ENCODE measurements at places on chromosomes 1 and 21. TPM values are rescaled to one million over a fixed set of nuclear protein-coding genes. Genes with fewer than 3 reads are reported as not detected.
A peak's percentile ranks its signal among the peaks of the same experiment; 100 is the strongest.

- no peak for DNase-seq
Measured at GRCh38 chr1:67736750-67737149, 51.7 kb downstream of the GADD45A start.

- no peak for DNase-seq
Measured at GRCh38 chr1:95021805-95022643, 50.7 kb downstream of the ALG14 start.

GRCh38 chr1:31029026-31029425 lies 36.5 kb downstream of the PUM1 start:
- no peak for DNase-seq

DNA sequence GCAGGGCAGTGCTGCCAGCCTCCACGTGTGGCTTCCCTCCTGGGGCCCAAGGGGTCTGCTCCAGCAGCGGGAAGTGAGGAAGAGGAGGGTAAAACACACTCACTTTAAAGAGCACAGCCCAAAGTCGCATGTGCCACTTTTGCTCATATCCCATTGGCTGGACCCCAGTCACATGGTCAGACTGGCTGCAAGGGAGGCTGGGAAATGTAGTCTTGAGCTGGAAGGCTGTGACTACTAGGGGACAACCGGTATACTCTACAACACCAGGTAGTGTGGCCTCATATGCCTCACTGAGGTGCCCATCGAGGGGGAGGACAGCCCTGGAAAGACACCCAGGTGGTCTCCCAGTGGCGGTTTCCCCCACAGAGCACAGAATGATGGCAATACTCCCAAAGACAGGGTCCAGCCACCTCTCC lies 45.2 kb downstream of the CAMK2N1 start:
- DNase-seq: peak; percentile 69

The CFAP45 gene
- 4.2 TPM for total RNA-seq

GRCh38 chr1:229164836-229165735 lies 105.8 kb upstream of the RAB4A start:
- peak; percentile 32 for DNase-seq

The NT5C1A gene
- total RNA-seq: not detected

The CLCA1 gene
- not detected for total RNA-seq

DNA sequence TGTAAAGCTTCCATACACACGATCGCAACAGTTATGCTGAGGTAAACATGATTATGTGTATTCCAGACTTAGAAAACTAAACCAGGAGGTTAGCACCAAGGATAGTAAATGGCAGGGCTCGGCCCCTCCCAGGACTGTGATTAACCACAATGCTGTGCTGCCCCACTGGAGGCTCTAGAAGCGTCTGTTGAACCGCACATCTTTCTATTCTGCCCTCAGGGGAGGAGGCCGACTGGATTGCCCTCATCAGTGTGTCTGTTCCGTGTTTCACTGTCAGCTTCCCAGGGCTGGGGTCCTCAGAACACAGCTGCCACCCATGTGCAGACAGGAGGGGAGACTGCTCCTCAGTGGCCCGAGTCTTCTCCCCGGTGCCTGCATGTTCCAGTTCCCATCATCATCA lies 12.8 kb upstream of the ASCL5 start:
- no peak for DNase-seq

GRCh38 chr1:92306020-92306419 lies 7.2 kb downstream of the RPAP2 start:
- no peak for DNase-seq

DNA sequence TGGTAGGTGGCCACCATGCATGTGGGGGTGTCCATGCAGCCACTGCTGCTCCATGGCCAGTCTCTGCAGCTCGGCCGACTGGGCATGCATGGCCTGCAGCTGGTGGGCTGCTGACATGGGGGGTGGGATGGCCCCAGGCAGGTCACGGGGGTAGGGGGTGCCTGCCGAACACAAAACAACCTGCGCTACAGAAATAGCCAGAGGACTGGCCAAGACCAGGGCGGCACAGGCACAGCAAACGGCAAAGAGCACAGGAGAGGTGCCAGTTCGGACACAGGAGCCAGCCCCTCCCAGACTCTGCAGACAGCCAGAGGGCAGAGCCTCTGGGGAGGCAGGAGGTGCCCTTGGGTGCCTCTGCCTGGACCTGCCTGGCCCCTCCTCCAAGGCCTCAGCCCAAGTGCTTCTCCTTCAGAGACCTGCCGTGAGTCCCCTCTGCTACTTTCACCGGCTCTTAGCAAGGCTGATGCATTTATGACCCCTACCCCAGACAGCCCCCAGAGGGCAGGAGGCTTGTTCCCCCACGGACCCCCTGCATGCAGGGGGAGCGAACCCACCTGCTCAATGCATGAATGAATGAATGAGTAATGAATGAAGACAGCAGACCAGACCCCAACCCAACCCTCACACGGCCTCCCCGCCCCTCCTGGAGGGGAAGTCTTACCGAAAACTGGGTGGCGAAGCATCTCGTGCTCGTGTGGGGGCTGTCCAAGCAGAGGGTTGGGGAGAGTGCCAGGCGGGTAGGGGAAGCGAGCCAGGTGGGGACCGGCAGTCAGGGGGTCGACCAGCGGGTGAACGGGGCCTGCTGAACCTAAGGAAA lies 37.7 kb downstream of the SLC45A1 start:
- no peak for DNase-seq

GRCh38 chr21:40840401-40841125 lies 6.4 kb downstream of the DSCAM start:
- no peak for DNase-seq

The ARID4B gene
- total RNA-seq: 11.6 TPM

DNA sequence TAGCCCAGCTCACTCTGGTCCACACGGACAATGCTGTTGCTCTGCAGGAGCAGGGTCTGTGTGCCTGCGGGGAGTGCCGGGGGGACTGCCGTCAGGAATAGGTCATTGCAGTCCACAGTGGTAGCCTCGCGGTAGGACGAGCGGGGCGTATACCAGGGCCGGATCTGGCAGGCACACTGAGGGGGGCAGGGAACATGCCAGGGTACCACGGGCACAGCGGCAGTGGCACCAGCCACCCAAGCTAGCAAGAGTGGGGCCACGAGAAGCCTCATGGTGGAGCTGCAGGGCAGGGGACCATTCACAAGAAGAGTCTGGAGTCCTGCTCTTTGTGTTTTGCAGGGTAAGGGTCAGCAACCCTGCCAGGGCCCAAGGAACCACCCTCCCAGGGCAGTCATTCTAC lies 65.8 kb downstream of the LRRN2 start:
- no peak for DNase-seq

The FAAP20 gene
- 38.4 TPM for total RNA-seq

- DNase-seq: no peak
Measured at GRCh38 chr1:22846458-22846857, 126.2 kb downstream of the LACTBL1 start.

The PLA2G2C gene
- not detected for total RNA-seq

The ATP6V1G3 gene
- total RNA-seq: not detected

GRCh38 chr1:36306210-36306901 lies at the start of gene SH3D21:
SH3D21 (plus strand) TSS chr1:36306368; CDS start chr1:36306421, 53 bp downstream.
- no peak for DNase-seq

The ABCB10 gene
- total RNA-seq: 27.6 TPM

The HLX gene
- 2.9 TPM for total RNA-seq

DNA sequence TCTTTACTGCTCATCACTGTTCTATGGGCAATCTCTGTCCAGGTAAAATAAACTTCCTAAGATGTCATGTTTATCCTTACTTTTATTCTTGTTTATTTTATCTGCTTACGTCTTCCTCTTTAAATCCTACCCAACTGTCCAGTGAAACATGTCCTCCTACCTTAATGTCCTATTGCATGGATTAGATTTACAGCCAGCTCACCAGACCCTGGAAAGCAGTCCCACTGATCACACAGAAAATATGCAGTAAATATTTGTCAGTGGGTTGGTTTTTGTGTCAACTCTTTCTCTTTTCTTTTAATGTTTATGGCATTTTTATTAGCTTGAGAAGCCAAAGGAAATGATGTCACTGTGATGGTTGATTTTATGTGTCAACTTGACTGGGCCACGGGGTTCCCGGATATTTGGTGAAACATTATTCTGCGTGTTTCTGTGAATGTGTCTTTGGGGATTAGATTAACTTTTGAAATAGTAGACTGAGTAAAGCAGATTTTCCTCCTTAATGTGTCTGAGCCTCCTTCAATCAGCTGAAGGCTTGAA lies 258.3 kb downstream of the SRGAP2C start:
- peak; percentile 31 for DNase-seq

GRCh38 chr1:232134365-232134764 lies 495.6 kb downstream of the SIPA1L2 start:
- DNase-seq: no peak

DNA sequence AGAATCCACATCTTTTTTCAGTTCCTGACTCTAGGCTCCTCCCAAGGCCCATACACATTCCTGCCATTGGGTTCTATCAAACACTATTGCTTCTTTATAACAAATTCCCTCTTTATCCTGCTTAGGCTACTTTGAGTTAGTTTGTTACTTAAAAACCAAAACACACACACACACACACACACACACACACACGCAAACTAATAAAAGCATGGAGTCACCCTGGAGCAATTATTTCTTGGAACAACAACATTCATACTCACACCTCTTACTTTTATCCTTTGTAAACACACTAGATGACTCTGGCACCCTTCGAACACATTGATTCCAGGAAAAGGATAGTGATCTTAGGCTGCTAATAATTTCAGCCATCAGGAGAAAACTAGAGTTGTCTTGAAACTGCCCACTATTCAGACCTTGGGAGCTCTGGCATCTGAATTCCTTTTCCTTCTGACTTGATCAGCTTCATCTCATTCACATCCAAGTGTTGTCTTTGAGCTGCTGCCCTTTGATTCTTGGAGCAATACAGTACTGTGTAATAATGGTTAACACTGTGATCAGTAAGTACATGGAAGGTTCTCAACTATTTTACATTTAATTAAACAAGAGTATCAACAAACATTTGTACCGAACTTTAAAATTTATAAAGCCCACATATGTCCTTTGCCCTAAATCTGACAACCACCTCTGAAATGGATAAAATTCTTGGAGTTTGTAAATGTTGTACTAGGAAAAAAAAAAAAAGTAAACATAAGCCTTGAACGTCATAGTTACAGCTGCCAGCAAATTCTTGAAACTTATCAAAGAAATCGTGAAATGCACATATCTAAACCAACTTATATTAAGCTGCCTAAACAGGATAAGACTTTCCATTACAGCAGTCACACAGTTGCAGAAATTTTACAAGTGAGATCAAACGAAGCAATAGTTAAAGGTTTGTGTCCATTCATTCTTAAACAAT lies 2.8 kb upstream of the SEC22B start:
- no peak for DNase-seq

DNA sequence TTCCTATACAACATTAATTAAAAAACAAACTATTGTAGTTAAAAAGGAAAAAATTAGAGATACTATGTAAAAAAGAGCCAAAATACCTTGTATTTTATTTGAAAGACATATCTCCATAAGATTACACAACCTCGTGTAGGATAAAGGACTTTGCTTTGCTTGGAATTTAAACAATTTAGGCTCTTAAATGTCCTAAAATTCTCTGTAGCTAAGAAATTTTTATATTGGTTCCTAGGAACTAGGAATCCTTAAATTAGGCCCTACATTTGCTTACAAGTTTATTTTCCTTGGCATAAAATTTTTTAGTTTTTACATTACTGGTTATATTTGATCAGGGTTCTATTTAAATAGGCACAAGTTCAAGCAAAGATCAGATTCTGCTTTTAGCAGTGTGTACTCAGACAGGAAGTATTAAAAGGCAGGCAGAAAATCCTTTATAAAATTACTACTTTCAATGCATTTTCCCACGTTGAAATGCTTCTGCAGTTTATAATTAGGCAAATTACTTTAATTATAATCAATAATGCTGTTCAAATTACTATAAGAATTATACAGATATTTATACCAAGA lies 3.4 kb upstream of the ANGPTL3 start:
- no peak for DNase-seq

The SLAMF7 gene
- 4.2 TPM for total RNA-seq

The PRAMEF2 gene
- not detected for total RNA-seq

The MYBPH gene
- not detected for total RNA-seq

- DNase-seq: no peak
Measured at GRCh38 chr1:43688109-43688387, 19.3 kb upstream of the ST3GAL3 start.

GRCh38 chr1:19957779-19958178 lies 21.6 kb downstream of the PLA2G2A start:
- DNase-seq: no peak

DNA sequence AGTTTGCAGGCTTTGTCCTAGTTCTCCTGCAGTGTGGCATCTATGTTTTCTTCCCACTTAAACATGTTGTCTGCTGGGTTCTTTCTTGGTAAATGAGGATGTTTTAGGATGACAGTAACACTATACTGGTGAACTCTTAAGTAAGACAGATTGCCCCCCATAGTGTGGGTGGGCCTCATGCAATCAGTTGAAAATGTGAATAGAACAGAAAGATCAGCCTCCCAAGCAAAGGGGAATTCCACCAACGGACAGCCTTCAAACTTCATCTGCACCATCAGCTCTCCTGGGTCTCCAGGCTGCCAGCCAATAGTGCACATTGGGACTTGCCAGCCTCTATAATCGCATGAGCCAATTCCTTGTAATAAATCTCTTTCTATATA lies 10.7 kb upstream of the TARBP1 start:
- no peak for DNase-seq

- DNase-seq: no peak
Measured at GRCh38 chr1:246320286-246320685, 186.8 kb downstream of the SMYD3 start.

DNA sequence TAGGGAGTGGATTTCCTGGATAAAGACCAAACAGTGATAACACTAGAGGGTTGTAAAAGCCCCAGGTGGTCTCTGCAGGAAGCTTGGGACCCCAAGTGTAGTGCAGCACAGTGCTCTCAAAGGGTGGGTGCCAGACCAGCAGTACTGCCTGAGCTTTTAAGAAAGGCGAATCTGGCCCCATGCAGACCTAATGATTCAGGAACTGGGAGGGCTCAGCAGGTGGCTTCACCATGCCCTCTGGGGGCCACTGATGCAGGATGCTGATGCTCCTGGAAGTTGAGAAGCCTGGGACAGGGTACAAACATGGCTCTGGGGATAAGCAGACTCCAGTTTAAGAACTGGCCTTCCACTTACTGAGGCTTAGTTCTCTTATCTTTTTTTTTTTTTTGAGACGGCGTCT lies 29.1 kb upstream of the NEK2 start:
- DNase-seq: no peak

GRCh38 chr1:24707687-24708086 lies 37.6 kb upstream of the CLIC4 start:
- DNase-seq: peak; percentile 91

- DNase-seq: no peak
Measured at GRCh38 chr1:200448034-200448762, 38.4 kb upstream of the ZNF281 start.

DNA sequence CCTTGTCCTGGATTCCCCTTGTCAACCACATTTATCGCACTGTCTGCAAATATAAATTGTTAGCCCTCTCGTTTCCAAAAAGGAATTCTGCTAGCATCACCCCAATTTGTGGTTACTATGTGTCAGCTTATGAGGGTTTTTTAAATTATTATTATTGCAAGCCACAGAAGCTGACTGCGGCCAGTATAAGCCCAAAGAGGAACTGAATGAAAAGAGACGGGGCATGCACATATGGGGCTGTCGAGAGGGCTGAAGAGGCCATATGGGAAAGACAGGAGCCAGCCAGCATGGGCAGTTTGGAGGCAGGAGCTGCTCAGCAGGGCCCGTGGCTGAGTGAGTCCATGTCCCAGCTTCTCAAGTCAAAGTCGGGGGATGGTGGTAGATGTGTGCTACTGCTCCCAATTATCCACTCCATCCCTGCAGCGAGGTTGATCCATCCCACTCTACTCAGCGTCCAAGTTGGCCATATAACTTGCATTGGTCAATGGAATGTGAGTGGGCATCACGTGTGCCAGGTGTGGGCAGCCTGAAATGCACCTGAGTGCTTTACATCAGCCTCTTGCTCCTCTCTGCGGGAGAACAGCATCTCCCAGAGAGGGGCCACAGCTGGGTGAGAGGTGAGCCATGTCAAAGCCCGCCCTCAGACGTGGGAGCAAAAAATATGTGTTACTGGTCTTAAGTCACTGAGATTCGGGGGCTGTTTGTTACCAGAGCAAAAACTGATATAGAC lies 37.6 kb upstream of the LDLRAP1 start:
- DNase-seq: no peak
